ENCODE measurements at places on chromosomes 12 and 14.

DNA sequence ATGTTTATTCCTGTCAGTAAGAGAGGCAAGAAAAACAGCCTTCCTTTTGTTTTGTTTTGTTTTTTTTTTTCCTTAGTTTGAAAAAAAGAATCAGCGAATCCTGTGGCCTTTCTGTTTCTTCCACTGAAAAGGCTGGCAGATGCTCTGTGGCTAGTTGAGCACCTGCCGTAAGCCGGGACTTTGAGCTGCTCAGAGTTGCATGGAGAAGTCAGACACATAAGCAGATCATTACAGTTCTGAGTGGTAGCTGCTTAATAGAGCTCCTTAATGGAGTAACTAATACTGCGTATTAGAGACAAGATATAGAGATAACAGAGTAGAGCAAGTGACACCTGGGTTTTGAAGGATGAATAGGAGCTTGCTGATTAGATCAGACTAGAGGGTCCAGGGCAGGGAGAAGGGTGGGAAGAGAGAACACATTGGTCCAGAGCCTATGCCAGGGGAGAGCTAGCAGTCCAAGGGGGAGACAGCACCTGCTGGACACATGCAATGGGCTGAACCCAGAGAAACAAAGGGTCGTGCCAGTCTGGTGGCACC lies 129.4 kb downstream of the TSPAN9 start:
- DNase-seq = no peak

GRCh38 chr12:52862023-52862422 lies 13.2 kb upstream of the KRT78 start:
- no peak for DNase-seq

- DNase-seq = no peak
These were observed 103.7 kb downstream of the SMOC1 start for GRCh38 chr14:69982886-69983285.

- DNase-seq = no peak
These were observed 49.7 kb downstream of the CYP46A1 start for GRCh38 chr14:99733540-99734405.

GRCh38 chr12:536751-537245 lies 77.1 kb downstream of the B4GALNT3 start:
- no peak for DNase-seq

- DNase-seq = no peak
These were observed 357.9 kb upstream of the TMEM132C start for GRCh38 chr12:127909041-127909440.

- DNase-seq = peak; percentile 79
These were observed 843 bp upstream of the NUAK1 start for GRCh38 chr12:106139422-106140171.

DNA sequence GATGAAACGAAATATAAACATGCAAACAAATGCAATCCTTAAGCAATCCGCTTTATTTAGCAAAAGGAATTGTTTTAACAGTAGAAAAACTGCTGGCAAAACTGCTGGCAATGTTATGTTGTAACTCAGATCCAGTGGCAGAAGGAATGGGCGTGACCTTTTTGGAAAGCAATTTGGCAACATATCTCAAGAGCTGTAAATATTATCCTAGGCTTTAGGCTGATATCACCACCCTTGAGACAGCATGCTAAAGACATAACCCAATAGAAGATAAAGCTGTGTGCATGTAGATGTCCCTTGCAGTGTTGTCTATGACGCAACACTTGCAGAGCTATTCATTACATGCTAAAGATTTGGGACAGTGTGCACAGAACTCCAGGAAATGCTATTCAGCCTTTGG lies 138.5 kb downstream of the DICER1 start:
- no peak for DNase-seq

- no peak for DNase-seq
These were observed 79.3 kb upstream of the DYNC1H1 start for GRCh38 chr14:101884934-101885576.

DNA sequence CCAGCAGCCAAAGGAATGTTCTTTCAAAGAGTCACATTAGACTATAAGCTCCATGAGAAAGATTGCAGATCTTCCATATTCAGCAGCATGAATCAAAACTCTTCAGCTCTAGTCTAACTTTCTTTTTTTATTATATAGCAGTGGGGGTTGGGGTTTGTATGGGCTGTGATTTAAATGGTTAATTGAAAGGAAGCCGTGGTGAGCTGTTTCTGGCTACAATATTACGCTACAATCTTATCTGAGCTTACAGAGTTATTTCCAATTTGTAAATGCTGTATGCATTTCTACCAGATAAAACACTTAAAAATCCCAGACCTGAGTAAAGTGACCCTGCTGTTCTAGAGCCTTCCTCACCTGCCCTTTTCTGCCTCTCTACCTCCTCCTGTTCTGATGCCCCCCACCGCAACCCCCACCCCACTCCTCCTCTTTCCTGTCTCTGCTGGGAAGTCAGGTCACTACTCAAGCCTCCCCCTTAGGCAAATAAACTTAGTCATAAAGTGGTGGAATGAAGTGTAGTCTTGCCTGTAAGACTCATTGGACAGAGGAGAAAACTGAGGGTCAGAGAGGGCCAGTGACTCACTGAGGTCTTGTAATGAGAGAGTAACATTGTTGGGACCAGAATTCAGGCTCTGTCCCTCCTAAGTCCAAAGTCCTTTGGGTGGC lies 1089.5 kb downstream of the BCL11B start:
- no peak for DNase-seq

DNA sequence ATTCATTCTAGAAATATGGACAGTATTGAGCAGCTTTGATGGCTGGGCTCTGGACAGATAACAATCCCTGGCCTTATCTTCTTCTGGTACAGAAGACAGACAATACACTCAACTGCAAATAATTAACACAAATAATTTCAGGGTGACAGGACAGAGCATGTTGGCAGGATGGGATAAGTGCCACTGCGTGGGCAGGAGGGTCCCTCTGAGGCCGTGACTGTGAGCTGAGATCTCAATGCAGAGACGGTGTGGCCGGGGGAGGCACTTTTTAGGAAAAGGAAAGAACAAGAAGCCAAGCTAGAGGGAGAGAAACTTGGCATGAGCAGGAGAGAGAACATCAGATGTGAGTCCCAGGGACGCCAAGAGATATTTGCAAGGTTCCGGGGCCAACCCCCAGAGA lies 8.1 kb downstream of the SYNE3 start:
- DNase-seq = no peak

- no peak for DNase-seq
These were observed 155.1 kb downstream of the KIF21A start for GRCh38 chr12:39287817-39288216.

DNA sequence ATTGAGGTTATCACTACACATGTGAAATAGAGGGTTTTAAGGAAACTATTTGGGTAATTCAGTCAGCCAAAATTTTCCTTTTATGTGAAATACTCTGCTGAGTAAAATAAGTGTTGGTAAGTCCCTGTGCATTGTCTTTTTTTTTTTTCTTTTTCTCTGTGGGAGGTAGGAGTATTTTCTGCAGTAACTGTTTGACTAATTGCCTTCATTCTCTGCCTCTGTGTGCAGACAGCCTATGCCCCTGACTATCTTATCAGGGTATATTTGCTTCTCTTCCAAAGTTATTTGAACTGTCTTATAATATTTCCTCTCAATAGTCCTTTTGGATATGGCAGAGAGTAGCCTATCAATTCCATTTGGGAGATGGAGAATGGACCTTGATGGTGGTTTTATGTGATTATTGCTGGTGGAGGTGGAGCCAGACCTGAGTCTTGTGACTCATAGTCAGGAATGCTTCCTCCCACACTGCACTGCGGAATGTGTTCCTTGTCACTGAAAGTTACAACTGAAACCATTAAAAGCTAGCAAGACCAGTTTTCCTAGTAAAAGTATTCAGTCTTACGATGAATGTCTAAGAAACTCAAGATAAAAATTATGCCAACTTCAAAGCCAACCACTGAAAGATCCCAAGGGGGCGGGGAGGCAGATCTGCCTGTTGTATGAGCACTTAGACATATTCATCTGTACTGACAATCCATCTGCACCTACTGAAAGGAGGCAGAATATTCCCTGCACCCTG lies 40.9 kb upstream of the STXBP6 start:
- DNase-seq = peak; percentile 17

- no peak for DNase-seq
These were observed 54.8 kb upstream of the C14orf180 start for GRCh38 chr14:104524726-104525125.

- no peak for DNase-seq
These were observed 160.0 kb downstream of the GALC start for GRCh38 chr14:87833026-87833425.

DNA sequence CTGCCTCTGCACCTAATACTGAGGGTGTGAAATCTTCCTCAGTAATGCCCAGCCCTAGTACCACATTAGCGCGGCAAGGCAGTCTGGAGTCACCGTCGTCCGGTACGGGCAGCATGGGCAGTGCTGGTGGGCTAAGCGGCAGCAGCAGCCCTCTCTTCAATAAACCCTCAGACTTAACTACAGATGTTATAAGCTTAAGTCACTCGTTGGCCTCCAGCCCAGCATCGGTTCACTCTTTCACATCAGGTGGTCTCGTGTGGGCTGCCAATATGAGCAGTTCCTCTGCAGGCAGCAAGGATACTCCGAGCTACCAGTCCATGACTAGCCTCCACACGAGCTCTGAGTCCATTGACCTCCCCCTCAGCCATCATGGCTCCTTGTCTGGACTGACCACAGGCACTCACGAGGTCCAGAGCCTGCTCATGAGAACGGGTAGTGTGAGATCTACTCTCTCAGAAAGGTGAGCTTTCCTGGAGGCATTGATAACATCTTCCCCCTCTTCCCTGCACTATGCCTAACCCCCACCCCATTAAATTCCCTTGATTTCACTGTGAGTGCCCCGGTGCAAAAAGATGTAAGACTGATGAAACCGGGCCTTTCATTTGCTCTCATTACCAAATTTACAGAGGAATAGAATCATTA lies 291.4 kb downstream of the NAV3 start:
- DNase-seq = no peak

DNA sequence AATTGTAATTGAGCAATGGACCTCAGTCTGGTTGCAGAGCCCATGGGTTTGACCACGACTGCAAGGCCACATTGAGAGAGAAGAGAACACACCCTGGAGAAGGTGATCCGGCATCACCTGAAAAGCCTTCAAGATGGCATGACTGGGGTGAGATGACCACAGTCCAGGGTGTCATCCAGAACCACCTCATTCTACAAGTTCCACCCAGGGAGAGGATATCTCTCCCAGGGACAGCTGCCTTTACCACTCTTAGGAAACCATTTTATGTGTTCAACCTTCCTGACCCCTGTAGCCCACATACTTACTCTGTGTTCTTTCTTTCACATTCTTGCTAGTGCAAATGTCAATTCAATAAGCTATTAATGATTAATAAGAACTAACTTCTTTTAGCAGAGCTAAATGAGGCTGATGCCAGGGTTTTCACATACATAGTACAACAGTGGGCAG lies 43.4 kb upstream of the CPM start:
- DNase-seq = no peak

DNA sequence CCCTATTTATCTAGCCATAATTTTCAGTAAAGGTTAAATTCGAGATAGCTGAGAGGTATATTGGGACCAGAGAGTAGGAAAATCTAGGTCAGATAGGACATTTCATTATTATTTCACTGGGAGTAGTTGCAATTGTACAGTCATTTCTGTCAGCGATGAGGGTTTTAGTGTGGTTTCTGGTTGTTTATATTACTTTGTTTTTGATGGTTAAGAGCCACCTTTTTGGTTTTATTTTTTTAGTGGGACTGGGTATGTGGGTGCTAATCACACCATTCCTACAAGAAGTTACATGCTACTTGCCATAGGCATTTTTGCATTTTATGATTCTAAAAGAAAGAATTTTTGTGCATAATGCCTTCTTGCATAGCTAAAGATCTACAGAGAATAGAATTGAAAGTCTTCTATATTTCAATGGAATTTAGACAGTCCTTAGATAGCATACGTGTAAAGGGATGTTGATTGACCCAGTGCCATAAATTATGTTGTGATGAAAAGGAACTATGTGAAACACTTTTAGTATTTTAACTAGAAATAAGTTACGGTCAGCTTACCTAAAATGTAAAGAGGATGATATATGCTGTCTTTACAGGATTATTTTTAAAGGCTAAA lies 85.2 kb downstream of the KTN1 start:
- no peak for DNase-seq

DNA sequence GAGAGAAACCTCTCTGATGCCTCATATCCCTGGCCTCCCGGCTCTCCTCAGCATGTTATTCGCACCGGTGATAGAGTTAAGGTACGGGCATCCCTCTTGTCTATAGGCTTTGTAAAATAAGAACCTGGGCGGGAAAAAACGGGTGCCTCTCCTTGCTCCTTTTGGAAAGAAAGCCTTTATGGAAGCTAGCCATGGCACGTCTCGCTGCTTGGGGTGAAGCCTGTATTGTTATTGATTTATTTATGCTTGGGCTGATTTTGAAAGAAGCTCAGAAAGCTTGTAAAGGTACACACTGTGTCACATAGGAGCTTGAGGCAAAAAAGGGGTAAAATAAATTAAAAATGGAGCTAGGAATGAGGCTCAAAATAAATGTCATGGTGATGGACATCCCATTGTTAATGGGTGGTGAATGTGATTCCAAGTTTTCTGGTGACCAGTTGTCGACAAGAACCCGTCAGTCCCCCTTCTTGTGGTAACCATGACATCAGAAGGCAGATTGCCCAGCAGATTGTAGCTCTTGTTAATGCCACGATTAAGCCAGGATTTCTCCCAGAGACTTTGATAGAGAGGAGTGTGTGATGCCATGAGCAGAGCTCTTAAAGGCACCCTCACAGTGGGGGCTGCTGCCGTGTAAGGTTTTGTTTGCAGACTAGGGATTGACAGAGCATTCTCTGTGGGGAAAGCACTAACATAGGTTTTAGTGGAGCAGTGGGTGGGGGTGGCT lies 50.4 kb upstream of the ASPG start:
- DNase-seq = no peak

- DNase-seq = no peak
These were observed 37.0 kb downstream of the WASHC3 start for GRCh38 chr12:102024765-102025164.

- DNase-seq = no peak
These were observed 11.3 kb downstream of the AMN start for GRCh38 chr14:102933618-102934231.

DNA sequence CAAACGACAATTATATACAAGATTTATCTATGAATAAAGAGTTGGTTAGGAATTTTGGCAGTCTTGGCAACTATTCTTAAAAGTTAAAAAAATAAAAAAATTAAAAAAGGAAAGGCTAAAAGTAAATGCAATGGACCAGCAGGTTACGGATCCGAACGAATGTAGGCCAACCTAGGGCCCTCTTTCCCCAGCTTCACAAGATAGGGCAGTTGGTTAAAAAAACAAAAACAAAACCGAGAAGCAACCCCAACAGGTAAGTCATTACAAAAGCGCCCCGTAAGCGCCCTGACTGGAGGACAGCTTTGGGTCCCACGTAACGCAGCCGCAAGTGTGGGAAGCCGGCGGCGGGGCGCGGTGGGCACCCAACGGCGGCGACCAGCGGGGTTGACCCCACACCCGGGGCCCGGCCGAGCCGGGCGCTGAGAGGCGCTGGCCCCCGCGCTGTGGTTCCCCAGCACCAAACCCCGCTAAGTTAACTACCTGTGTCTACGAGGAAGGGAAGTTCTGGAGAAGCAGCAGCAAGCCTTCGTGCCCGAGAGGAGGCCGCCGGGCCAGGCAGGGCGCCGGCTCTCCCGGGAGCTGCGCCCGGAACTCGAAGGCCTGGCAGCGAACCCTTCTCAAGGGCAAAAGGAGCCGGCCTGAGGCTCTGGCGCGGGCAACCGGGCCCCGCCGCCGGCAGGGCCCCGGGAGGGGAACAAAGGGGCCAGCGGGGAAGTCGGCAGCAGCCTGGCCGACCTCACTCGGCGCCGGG lies 882 bp downstream of the HECTD1 start:
- no peak for DNase-seq

Data from neuronal stem cell (in vitro differentiated cells).